ENCODE measurements at places on chromosomes 2 and 18.

- DNase-seq: peak; percentile 47
Observed at GRCh38 chr2:100011272-100011731, 131.1 kb downstream of the AFF3 start.

- no peak for DNase-seq
Observed at GRCh38 chr2:6139142-6139541, 447.0 kb downstream of the SOX11 start.

GRCh38 chr2:11778923-11779757, 32.7 kb downstream of the LPIN1 start:
- DNase-seq: peak; percentile 86

- no peak for DNase-seq
Observed at GRCh38 chr2:19659024-19659792, 242.6 kb downstream of the TTC32 start.

GRCh38 chr2:50718146-50718545, 313.8 kb downstream of the NRXN1 start:
- DNase-seq: no peak

DNA sequence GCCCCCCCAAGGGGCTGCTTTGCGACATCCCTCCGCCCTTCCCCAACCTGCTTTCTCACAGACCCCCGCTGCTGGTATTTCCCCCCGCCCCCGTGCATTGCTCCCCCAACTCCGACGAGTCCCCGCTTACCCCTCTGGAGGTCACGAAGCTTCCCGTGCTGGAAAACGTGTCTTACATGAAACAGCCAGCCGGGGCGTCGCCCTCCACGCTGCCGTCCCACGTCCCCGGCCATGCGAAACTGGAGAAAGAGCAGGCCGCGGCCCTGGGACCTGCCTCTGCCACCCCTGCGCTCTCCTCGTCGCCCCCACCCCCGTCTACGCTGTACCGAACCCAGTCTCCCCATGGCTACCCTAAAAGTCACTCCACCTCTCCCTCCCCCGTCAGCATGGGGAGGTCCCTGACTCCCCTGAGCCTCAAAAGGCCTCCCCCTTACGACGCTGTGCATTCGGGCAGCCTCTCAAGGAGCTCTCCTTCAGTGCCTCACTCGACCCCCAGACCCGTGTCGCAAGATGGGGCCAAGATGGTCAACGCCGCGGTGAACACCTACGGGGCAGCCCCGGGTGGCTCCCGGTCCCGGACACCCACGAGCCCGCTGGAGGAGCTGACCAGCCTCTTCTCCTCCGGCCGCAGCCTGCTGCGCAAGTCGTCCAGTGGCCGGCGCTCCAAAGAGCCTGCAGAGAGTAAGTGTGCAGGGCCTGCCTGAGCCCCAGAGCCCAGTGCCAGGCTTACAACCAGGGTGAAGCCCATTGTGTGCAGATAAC, 183.0 kb downstream of the NYAP2 start:
- no peak for DNase-seq

- no peak for DNase-seq
Observed at GRCh38 chr2:26672112-26672817, 20.3 kb upstream of the KCNK3 start.
